ENCODE measurements at places on chromosomes 1 and 21.

GRCh38 chr1:1181129-1181937 is 7.7 kb downstream of the TTLL10 start:
- DNase-seq: no peak

DNA sequence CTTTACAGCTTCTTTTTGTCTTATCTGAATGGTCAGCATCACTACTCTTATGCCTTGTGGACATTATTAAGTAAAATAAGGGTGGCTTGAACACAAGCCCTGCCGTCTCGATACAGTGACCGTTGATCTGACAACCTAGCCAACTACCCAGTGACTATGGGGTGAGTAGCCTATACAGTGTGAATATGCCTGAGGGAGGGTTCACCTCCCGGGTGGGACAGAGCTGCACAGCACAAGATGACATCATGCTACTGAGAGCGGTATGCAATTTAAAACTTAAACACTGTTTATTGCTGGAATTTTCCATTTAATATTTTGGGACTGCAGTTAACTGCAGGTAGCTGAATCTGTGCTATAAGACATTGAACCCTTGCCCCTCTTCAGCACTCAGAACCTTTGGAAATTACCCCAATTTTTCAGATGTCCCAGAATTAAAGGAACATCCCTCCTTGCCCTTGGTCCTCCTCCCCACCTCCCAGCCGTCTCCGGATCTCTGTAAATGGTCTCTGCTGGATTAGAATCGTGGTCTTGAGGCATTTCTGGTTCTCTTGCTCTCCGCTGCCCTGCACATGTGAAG is 618.5 kb downstream of the PTPRU start:
- no peak for DNase-seq

DNA sequence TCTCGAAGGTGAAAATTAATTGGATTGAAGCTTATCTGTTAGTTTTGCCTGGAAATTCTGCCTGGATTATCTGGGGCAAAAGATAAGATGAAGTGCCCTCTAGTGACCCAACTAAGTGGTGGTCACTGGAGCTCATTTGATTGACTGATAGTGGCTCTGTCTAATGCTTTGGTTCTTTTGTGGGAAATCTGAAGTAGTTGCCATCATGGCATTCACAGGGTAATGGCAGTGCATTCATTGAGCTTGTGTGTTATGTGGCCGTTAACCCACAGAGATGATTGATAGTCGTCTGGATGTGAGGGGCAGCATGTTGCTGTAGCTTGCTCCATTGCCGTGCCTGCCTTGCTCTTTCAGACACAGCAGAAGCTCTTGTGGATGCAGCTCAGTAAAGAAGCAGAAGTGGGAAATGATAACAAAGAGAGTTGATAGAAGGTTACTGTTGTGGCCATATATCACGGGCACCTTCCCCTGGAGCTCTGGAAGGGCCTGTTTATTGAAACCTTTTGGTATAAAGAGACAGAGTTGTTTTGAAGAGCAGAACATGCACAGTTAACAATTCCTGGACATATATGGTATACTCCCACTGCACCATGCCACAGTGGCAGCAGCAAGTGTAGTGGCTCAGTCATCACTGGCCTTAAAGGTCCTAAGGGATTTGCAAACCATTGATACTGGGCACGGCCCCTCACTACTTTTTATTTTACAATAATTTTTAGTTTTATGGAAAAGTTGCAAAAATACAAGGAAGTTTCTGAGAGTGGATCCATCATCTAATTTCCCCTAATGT is 42.0 kb downstream of the CXADR start:
- DNase-seq: no peak

DNA sequence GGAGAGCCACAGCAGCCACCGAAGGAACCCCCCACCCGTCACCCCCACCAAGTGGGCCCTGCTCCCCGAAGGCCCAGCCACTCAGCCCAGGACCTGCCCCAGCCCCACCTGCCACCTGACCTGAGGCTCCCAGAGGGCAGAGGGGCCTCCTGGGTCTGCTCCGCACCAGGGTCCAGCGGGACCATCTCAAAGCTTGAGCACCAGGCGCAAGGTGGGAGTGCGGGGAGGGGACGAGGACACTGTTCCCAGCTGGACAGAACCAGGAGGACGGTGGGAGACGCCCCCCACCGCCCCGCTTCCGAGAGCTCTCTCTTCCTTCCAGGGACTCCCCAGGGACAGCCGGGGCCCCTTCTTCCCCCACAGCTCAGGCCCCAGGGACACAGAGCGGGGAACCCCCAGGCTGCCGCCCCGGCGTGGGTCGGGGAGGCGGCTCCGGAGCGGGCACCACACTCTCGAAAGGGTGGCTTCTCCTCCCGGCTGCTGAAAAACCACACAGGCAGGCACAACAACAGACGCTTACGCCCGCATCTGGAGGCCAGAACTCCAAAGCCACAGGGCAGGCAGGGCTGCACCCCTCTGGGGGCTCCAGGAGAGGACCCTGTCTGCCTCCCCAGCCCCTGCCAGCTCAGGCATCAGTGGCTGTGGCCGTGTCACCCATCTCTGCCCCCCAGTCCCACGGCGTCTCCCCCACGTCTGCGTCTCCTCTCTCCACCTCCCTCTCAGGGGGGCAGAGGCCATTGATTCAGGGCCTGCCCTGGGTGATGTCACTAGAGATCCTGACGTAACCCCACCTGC is 1.9 kb upstream of the TTLL10 start:
- no peak for DNase-seq

- DNase-seq: no peak
Measured at GRCh38 chr1:61215676-61216289, 133.4 kb downstream of the NFIA start.

GRCh38 chr1:218587900-218588299 is 242.8 kb downstream of the TGFB2 start:
- no peak for DNase-seq

GRCh38 chr1:222754366-222755139 is 17.6 kb downstream of the FAM177B start:
- peak; percentile 42 for DNase-seq

DNA sequence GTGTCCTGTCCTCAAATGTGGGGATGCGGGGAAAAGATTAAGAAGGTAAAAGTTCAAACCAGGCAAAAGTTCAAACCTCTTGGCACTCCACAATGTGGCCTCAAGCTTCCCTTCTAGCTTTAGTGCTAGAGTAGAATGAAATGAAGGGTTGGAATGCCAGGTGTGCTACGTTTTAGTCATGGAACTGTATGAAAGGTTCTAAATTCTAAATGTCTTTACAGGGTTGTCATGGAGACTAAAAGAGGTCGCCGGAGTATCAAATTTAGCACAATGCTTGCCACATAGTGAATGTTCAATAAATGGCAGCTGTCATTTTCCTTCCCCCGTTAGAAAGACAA is 57.2 kb upstream of the LRRC8D start:
- no peak for DNase-seq

DNA sequence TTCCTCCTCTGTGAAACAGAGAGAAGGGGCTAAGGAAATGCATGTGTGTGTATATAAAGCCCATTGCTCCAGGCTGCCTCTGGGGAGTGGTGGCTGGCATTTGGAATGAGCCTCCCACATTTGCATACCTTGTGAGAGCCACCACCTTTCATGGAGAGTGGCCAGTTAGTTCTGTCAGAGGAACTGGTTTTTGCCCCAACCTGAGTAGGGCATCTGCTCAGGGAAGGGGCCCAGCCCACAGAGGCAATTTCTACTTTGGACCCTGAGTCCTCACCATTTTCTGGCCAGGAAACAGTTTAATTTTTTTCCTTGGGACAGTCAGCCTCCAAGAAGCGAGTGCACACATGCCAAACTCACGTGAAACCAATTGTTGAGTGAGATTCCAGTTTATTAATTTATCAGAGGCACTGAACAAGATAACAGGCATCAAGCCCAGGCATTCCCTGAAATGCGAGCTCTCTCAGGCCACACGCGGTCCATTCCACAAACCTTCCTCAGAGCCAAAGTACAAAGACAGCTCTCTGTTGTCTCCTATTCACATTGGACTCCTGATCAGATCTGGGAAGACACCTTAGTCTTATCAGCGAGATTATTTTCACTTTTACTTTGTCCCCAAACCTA is 1.0 kb upstream of the SLC6A9 start:
- no peak for DNase-seq

DNA sequence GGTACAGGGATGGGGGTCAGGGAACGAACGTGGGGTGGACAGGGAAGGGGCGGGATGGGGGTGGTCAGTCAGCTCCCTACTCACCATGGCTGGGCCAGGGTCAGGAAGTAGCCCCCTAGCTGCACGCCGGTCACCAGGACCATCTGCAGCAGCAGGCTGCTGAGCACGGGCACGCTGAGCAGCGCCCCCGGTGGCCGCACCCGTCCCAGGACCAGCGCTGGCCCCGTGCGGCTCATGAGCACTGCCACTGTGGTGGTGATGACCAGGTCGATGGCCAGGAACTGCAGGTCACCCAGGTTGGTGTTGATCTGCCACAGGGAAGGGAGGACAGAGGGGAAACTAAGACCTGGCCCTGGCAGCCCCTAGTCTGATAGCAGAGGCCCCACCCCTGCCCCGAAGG is 6.5 kb upstream of the MFAP2 start:
- no peak for DNase-seq

DNA sequence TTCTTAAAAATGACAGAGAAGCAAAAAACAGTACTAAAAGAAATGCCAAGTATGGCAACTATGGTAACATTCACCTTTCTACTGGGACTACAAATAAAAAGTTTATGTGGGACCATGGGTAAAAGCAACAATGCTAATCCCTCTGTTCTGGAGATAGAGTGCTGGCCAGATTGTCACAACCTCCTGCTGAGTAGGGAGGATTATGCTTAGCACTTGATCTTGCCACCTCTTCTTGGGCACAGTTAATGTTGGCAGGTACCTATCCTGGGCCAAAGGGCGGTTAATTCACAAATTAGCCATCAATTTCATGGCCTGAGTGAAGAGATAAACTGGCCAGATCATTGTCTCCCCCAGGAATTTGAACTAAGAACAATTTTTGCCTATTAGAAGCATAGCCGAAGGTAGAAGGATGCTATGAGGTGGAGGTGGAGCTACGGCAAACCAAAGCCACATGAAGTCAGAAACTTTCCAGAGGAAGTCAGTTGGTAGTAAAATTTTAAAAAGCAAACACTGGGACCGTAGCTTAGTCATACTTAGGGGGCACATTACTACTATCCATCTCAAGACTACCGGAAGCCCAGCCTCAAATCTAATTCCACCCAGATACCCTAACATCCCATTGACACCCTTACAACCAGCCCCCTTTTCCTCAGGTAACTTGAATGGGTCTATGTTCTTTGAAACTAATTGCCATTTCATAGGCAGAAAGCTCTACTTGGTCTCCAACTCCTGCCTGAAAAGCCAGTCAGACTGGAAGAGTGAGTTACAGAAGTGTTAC is 2.7 kb downstream of the SCYL3 start:
- no peak for DNase-seq

GRCh38 chr1:88984569-88984968 is 7.9 kb downstream of the KYAT3 start:
- DNase-seq: no peak

DNA sequence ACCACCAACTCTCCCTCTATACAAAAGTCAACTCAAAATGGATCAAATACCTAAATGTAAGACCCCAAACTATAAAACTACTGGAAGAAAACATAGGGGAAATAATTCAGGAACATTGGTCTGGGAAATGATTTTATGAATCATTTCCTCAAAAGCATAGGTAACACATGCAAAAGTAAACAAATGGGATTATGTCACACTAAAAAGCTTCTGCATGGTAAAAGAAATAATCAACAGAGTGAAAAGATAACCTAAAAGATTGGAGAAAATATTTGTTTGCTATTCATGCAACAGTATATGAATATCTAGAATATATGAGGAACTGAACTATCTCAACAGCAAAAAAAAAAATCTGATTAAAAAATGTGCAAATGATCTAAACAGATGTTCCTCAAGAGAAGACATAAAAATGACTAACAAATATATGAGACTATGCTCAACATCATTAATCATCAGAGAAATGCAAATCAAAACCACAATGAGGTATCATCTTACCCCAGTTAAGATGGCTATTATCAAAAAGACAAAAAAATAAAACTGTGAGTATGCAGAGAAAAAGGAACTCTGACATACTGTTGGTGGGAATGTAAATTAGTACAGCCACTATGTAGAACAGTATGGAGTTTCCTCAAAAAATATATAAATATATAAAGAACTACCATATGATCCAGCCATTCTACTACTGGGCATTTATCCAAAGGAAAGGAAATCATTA is 47.8 kb downstream of the VCAM1 start:
- DNase-seq: no peak

DNA sequence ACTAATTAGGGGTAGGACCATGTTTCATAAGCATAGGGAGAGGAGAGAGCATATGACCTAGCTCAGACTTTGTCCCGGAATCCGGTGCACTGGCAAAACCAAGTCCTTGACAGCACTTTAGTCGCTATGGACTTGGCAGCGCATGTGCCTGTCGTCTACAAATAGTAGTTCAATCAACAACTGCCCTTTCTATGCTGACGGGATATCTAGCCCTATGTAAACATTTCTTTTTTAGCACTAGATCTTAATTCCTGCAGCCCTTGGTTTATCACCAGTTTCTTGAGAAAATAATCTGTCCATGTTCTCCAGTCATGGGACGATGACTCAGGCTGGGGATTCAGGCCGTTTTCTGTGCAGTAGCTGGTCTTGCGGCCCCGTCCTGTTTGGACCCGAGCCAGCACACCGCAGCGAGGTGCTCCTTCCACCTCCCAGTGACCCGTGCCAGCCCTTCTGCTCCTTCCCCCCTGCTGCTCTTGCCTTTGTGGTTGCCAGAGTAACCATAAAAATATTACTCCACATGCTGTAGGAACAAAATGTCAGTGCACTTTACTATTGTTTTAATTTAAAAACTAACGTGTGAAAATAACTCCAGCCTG is 8.6 kb upstream of the MT1HL1 start:
- DNase-seq: no peak

- no peak for DNase-seq
Measured at GRCh38 chr21:20647607-20648006, 350.6 kb upstream of the NCAM2 start.

Data from dorsolateral prefrontal cortex (tissue), 122 donors.